CD4-positive, alpha-beta T cell treated with Interleukin-2 at 100 ng/mL for 4 hours (primary cell): ENCODE measurements at places on chromosomes 2 and 18.

GRCh38 chr2:204673877-204674276 lies 128.6 kb downstream of the PARD3B start:
- DNase-seq, result no peak

GRCh38 chr18:60508108-60508507 lies 135.5 kb upstream of the MC4R start:
- DNase-seq, result no peak

DNA sequence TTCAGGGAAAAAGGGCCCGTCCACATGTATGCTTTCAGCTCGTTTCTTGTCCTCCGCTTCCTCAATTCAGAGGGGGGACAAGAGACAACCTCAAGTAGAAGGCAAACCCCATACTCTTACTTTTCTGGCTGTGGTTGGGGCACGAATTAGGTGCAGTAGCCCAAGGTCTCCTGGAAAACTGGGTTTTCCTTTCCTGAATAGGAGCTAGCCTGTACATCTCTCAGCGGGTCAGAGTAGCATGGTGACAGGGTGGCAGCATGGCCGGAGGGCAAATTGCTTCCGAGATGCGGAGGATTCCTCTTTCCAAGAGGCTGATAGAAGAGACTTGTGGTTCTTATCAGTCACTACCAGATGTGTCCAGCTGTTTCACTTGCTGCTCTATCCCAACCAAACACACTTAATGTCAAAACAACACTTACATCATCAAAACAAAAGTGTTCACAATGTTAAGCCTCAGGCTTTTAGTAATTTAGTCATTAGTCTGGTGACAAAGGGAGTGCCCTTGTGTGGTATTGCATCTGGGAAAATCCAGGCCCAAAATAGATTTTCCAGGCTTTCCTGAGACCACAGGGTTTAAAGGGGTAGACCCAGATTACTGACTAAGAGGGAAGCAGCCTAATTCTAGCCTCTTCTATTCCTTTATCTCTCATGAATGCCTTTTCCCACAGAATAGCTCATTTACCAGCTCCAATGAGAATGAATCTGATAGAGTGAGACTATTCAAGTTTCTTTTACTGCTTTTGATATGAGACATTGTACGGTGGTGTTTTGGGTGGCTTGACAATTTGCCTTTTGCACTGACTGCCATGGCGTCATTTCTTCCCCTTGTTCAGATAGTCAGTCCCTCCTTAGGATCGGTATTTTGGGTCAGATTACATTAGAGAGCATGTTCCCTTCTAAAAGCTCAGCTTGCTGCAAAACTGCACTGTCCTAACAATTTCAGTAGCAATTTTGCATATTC lies 162.0 kb downstream of the LTBP1 start:
- no peak for DNase-seq

DNA sequence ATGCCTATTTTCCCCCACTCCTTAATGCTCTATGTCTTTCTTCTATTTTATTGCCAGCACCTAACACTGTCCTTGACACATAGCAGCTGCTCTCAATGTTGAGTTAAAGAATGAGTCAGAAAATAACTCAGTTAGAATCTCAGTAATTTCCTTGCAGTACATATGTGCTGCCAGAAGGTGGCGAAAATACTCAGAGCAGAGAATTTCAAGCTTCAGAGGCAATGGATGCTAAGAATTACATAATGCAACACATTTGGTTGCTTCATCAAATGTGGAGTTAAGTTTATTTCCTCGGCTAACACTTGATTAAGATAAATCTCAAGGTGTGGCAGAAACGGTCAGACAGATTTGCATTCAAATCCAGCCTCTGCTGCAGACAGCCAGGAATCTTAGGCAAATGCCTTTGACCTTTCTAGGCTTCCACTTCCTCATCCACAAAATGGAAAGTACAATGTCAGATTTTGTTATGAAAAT lies 105.6 kb downstream of the VSNL1 start:
- peak; percentile 65 for DNase-seq

GRCh38 chr2:88686320-88686719 lies 5.2 kb upstream of the RPIA start:
- no peak for DNase-seq

GRCh38 chr2:51597086-51597485 lies 565.2 kb upstream of the NRXN1 start:
- no peak for DNase-seq

GRCh38 chr2:159229476-159230144 lies 56.9 kb downstream of the WDSUB1 start:
- DNase-seq, result no peak

DNA sequence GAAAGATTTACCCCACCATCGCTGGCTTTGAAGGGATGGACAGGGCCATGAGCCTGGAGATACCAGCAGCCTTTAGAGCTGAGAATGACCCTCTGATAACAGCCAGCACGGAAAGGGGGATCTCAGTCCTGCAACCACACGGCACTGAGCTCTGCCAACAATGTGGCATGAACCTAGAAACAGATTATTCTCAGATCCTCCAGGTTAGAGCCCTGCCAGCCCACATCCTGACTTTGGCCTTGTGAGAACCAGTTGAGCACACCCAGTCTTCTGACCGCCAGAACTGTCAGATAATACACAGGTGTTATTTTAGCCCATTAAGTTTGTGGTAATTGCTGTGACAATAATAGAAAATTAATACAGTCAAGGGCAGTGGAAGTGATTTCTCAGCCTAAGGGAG lies 9.4 kb upstream of the GNLY start:
- no peak for DNase-seq

- DNase-seq, result no peak
Measured at GRCh38 chr2:68698567-68699377, 35.8 kb upstream of the ARHGAP25 start.

DNA sequence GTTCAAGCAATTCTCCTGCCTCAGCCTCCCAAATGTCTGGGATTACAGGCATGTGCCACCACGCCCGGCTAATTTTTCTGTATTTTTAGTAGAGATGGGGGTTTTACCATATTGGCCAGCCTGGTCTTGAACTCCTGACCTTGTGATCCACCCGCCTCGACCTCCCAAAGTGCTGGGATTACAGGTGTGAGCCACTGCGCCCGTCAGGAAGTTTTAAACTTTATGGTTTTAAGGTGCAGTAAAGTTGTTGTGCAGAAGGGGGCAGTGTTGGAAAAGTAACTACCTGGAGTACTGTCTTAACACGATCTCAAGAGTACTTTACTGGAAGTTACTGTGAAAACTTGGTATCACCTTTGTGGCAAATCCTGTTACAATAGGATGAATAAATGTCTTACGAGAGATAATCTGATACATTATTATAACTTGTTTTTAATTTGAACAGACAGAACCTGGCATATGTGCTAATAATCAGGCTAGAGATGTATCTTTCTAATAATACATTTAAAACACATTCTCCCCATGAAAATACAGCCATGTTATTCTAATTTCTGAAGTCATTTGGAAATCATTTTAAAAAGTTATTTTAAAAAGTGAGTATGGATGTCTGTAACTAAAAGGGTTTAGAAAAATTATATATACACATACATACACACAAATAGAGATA lies 10.8 kb downstream of the SPDYA start:
- peak; percentile 79 for DNase-seq

DNA sequence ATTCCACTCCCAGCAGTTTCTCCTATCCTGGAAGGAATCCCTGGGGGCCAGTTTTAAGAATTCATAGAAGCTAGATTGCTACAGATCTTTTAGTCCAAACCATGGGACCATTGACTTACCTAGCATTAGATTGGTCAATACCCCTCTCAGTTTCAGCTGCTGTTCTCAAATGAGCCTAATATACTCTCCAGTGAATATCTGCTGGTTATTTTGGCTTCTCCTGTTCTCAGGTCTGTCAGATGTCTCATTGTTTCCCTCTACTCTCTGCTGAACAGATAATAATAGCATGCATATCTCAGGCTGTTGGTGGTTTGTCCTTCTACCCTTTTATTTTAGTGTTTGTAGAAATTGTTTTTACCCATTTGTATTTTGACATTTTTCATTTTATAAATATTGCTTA lies 99.5 kb downstream of the FHOD3 start:
- DNase-seq, result no peak

GRCh38 chr2:49225126-49225525 lies 70.8 kb upstream of the FSHR start:
- DNase-seq, result no peak

DNA sequence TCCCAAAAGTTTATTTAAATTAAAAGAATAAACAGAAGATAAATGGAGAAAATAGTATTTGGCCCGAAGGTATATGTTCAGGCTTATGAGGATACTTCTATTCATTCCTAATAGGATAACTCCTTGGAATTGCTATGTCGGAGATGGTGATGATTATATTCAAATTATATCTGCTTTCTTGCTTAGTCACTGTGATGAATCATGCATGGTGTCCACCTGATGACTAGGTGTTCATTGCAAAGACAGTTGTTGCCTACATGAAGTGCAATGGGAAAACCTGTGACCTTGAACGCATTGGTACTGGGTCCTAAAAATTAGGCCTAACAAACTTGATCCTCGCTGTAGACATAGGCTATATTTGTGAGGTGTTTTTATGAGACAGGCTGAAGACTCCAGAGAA lies 617.3 kb upstream of the ZEB2 start:
- no peak for DNase-seq

DNA sequence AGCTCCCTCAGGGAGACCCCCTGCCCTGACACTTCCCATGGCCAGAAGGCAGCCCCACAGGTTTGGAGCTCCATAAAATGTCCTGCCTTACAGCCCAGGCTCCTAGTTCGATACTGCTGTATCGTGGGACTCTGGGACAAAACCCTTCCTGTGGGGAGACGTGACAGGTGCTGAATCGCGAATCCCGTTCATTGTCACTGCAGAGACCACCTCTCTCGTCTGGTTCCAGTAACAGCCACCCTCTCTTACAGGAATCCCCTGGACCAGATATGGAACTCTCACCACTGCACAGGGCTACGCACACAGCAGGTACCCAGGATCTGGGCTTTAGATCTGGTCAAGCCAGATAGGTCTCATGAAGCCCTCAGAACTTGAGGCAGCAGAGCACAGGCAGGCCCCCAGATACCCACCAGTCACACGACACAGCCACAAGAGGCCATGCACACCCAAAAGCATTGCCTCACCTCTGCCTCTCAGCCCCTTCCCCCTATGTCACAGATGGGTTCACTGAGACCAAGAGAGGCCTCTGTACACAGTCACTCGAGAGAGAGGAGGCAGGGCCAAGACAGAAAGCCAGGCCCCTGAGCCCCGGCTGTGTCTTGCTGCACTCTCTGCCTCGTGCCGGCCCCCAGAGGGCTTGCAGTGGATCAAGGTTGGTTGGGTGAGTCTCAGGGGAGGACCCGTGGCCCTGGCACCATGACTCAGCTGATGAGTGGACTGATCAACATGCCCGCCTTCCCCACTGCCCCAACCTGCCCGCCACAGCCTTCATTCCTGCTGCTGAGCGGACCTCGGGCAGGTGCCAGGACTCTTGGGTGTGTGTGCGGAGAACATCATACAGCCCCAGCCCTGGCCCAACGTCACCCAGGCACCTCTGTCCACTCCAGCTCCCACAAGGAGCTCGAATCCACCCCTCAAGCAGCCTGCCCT lies 7.6 kb downstream of the SDC1 start:
- no peak for DNase-seq

DNA sequence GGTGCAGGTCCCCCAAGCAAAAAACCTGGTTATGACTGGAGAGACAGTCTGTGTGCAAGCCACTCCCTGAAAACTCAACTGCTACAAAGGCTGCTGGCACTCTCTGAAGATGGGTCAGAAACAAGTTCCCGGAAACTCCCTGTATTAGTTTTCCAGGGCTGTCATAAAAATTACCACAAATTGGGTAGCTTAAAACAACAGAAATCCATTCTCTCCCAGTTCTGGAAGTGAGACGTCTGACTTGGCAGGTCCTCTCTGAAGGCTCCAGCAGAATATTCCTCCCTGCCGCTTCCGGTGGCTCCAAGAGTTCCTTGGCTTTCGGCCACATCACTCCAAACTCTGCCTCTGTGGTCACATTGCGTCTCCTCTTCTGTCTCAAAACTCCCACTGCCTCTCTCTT lies 30.1 kb upstream of the SERPINE2 start:
- no peak for DNase-seq

DNA sequence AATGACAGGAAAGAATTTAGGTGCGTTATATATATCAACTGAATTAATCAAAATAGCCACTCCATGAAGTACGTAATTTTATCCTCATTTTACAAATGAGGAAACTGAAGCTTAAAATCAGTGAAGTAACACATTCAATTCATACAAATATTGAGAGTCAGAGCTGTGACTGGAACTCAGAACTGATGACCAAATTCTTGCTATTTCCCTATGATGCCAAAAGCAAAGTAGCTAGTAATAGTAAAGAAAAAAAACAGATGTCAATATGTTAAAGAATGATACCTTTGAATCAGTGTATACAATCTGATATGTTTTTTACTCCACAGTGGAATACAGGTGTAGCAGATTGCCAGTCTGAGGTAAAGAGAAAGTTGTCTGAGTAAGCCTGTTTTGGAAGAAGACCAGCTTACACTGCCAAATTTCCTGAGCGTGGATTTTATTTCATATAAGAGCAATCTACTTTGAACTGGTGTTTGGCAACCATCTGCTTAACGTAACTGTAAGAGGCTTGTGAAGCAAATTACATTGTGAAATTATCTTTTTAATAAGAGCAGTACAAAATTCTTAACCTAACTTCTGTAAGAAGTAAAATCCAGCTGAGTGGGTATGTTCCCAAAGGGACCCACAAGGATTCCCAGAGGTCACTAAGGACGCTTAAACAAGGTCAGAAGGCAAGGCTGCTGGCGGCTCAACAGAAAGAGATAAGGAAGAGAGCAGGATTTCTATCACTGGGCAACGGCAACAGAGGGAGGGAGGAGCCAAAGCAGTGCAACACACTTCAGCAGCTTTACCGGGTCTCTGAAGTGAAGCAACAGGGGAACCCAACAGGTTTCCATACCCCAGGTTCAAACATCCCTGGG lies 85.6 kb downstream of the IKZF2 start:
- DNase-seq, result no peak

DNA sequence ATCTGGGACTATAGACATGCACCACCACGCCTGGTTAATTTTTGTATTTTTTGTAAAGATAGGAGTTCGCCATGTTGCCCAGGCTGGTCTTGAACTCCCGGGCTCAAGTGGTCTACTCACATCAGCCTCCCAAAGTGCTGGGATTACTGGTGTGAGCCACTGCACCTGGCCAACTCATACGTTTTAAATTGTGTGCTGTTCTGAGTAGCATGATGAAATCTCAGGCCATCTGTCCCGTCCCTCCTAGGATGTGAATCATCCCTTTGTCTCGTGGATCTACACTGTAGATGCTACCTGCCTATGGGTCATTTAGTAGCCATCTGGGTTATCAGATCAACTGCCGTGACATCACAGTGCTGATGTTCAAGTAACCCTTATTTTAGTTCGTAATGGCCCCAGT lies 38.5 kb upstream of the RMP24 start:
- DNase-seq, result no peak

GRCh38 chr2:85433511-85434089 lies 15.1 kb downstream of the SH2D6 start:
- DNase-seq, result no peak
